ENCODE measurements at places on chromosomes 4 and X. TPM values are rescaled to one million over a fixed set of nuclear protein-coding genes. Genes with fewer than 3 reads are reported as not detected.

The TMPRSS11F gene
- not detected for total RNA-seq

The SRPX gene
- 141 TPM for total RNA-seq

The HTR2C gene
- 15.7 TPM for total RNA-seq

The RTL9 gene
- total RNA-seq, result 0.40 TPM

The ADH6 gene
- total RNA-seq, result not detected

The PRSS48 gene
- total RNA-seq, result not detected

The TMPRSS11E gene
- total RNA-seq, result not detected

The REELD1 gene
- 1.4 TPM for total RNA-seq

The PDCL2 gene
- total RNA-seq, result not detected

The ADGRG2 gene
- total RNA-seq, result 0.51 TPM

The STK32B gene
- total RNA-seq, result 3.0 TPM

The MTNR1A gene
- total RNA-seq, result not detected

The GPR173 gene
- 0.59 TPM for total RNA-seq

- H3K4me3 ChIP-seq, result peak overlapping the region; percentile 14
- DNase-seq, result no peak
- H3K36me3 ChIP-seq, result no peaks in the 10 kb centered on the region
- H3K27ac ChIP-seq, result peak overlapping the region; percentile 3
- H3K4me1 ChIP-seq, result no peaks in the 10 kb centered on the region
- no peaks in the 10 kb centered on the region for H3K27me3 ChIP-seq
Observed at GRCh38 chr4:184096561-184097240, 121.0 kb downstream of the ENPP6 start.

DNA sequence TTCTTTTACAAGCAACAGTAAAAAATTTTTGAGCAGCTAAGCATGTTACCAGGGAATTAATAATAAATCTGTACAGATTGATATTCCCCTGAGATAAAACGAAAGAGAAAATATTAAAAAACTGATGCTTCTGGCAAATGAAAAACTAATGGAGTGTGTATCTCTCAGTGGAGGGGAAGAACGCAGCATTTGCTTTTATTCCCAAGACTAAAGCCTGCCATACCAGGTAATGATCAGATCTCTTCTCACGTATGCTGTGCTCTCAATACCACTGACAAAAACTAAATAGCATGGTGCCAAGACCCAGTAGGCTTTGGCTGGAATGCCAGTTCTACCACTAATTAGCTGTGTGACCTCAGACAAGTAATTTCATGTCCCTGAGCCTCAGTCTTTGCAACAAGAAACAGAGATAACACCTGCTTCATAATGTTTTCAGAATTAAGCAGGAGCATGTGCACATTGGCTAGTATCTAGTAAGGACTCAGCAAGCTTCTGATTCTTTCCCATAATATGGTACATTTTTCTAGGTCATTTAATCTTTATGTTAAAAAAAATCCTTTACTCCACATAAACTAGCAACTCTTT, 179.6 kb downstream of the CENPC start:
- H3K36me3 ChIP-seq, result no peaks in the 10 kb centered on the region
- H3K4me1 ChIP-seq, result no peaks in the 10 kb centered on the region
- no peaks in the 10 kb centered on the region for H3K27me3 ChIP-seq
- no peak overlapping the region for H3K27ac ChIP-seq

GRCh38 chrX:10971176-10971575, 140.0 kb upstream of the HCCS start:
- H3K27ac ChIP-seq, result no peak overlapping the region
- DNase-seq, result no peak
- H3K4me3 ChIP-seq, result no peak overlapping the region
- no peaks in the 10 kb centered on the region for H3K36me3 ChIP-seq
- H3K27me3 ChIP-seq, result no peaks in the 10 kb centered on the region

DNA sequence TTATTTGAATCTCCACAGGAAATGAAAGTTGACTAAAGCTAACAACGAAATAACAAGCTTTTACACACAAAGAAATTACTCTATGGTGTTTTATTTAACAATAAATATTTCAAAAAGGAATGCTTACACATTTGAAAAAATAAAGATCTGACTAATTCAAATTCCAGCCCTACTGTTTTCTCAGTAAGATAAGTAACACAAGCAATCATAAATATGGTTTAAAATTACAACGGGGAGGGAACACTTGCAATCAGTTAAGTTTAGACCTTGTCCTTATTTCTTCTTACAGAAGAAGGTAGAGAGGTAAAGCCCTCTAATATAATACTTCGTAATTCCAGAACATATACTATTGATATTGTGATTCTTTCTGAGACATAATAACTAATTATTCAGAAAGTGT, 158.5 kb downstream of the DHX15 start:
- no peak overlapping the region for H3K27ac ChIP-seq
- no peak overlapping the region for H3K4me3 ChIP-seq
- no peaks in the 10 kb centered on the region for H3K36me3 ChIP-seq
- DNase-seq, result no peak

- peak within 1 kb of the TSS; percentile 83 for H3K27ac ChIP-seq
- H3K36me3 ChIP-seq, result no peaks in the 10 kb centered on the region
- DNase-seq, result peak; percentile 88
- H3K4me3 ChIP-seq, result peak within 1 kb of the TSS; percentile 93
- peaks cover 10% of the 10 kb centered on the region for H3K4me1 ChIP-seq
- no peaks in the 10 kb centered on the region for H3K27me3 ChIP-seq
Observed at GRCh38 chr4:146175541-146176453, at the start of gene LSM6. Gene LSM6 (plus strand): TSS chr4:146175718. CDS start chr4:146182922, 7,204 bp downstream.

GRCh38 chr4:183876268-183876934, 28.7 kb upstream of the STOX2 start:
- H3K36me3 ChIP-seq, result no peaks in the 10 kb centered on the region
- H3K27ac ChIP-seq, result peak overlapping the region; percentile 70
- peak; percentile 86 for DNase-seq
- no peaks in the 10 kb centered on the region for H3K27me3 ChIP-seq

GRCh38 chrX:127085939-127086338, 266.4 kb downstream of the PRR32 start:
- H3K27me3 ChIP-seq, result no peaks in the 10 kb centered on the region
- H3K4me3 ChIP-seq, result no peak overlapping the region
- H3K27ac ChIP-seq, result no peak overlapping the region
- H3K36me3 ChIP-seq, result no peaks in the 10 kb centered on the region

- no peaks in the 10 kb centered on the region for H3K4me1 ChIP-seq
- no peak overlapping the region for H3K27ac ChIP-seq
- DNase-seq, result no peak
- no peaks in the 10 kb centered on the region for H3K36me3 ChIP-seq
- peaks cover 62% of the 10 kb centered on the region for H3K27me3 ChIP-seq
- H3K4me3 ChIP-seq, result no peak overlapping the region
Observed at GRCh38 chr4:112511093-112511802, 4.7 kb downstream of the NEUROG2 start.

- H3K4me1 ChIP-seq, result no peaks in the 10 kb centered on the region
- no peak overlapping the region for H3K27ac ChIP-seq
- DNase-seq, result no peak
- no peak overlapping the region for H3K4me3 ChIP-seq
- H3K36me3 ChIP-seq, result no peaks in the 10 kb centered on the region
- peaks cover 5% of the 10 kb centered on the region for H3K27me3 ChIP-seq
Observed at GRCh38 chrX:148049441-148049840, 68.3 kb downstream of the FMR1NB start.

- DNase-seq, result no peak
- no peaks in the 10 kb centered on the region for H3K27me3 ChIP-seq
- no peaks in the 10 kb centered on the region for H3K36me3 ChIP-seq
- H3K27ac ChIP-seq, result no peak overlapping the region
Observed at GRCh38 chrX:97057349-97057909, 173.7 kb downstream of the RPA4 start.

GRCh38 chr4:87688316-87688715, 38.2 kb downstream of the DMP1 start:
- no peak overlapping the region for H3K27ac ChIP-seq
- no peaks in the 10 kb centered on the region for H3K27me3 ChIP-seq
- no peak overlapping the region for H3K4me3 ChIP-seq

DNA sequence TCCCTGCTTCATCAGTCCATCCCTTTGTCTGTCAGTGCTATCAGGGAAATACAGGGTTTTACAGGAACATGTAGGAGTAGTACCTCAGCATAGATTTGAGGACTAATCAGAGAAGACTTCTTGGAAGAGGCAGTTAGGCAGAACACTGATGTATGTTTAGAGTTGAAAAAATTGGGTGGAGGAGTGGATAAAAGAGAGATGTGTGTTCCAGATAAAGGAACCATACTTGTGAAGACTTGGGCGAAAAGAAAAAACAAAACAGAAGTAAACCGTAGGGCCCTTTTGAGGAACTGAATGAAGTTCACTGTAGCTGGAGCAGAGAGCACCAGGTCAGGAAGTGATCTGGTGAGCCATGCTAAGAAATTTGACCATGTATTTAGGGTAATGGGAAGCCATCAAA, 32.3 kb downstream of the AFF1 start:
- H3K36me3 ChIP-seq, result no peaks in the 10 kb centered on the region
- no peaks in the 10 kb centered on the region for H3K27me3 ChIP-seq
- H3K4me3 ChIP-seq, result no peak overlapping the region

DNA sequence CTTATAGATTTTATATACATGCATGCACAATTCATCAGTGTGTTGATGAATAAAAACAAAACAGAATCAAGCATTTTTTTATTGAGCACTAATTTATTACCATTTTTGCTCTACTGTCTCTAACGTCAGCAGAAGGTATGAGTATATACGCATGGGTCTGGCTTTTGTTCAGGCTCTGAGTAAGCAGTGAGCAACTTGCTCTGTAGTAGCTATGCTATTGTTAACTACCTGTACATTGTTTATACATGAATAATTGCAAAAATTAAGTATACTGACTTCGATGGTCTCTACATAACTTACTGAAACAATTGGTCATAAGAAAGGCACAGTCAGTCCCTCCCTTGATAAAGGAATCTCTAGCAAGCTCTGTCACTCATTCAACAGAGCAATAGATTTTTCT, 122.9 kb downstream of the RS1 start:
- H3K27ac ChIP-seq, result no peak overlapping the region
- DNase-seq, result no peak
- no peaks in the 10 kb centered on the region for H3K36me3 ChIP-seq
- H3K4me1 ChIP-seq, result no peaks in the 10 kb centered on the region
- no peaks in the 10 kb centered on the region for H3K27me3 ChIP-seq

DNA sequence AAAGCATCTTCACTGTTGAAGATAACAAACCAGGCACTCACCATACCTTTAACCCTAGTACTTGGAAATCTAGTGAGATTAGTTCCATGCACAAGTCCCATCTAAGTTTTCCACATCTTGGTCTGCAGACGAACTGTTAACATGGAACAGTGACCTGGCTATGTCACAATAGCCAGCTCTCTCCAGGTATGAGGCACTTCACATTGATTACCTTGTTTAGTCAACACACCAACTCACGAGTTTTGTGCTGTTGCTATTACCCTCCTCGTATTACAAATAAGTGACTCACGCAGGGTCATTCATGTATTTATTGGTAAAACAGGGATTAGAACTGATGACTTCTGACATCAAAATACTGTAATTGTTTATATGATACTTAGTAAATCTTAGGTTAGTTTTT, 36.4 kb upstream of the FRAS1 start:
- H3K4me1 ChIP-seq, result no peaks in the 10 kb centered on the region
- no peaks in the 10 kb centered on the region for H3K36me3 ChIP-seq
- no peak overlapping the region for H3K4me3 ChIP-seq
- H3K27me3 ChIP-seq, result no peaks in the 10 kb centered on the region

DNA sequence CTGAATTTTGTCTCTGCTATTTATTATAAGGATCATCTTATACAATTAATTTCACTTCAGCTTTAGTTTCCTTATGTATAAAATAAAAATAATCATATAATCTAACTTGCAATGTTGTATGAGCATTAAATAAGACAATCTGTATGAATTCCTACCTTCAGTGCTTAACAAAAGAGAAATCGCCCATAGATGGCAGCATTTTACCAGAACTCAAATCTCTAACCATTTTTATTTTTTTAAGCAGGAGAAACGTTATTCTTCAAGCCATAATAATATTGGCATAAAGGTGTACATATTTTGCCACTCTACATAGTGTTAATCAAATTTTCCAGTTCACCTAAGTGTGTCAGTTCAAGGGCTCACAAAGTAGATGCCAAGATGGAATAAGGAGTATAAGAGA, 78.8 kb downstream of the TMEM47 start:
- H3K27me3 ChIP-seq, result no peaks in the 10 kb centered on the region
- H3K4me3 ChIP-seq, result no peak overlapping the region
- H3K27ac ChIP-seq, result no peak overlapping the region
- DNase-seq, result no peak
- H3K36me3 ChIP-seq, result no peaks in the 10 kb centered on the region
- H3K4me1 ChIP-seq, result no peaks in the 10 kb centered on the region

- H3K27ac ChIP-seq, result no peak overlapping the region
- DNase-seq, result no peak
Observed at GRCh38 chrX:84717343-84717742, 215.1 kb upstream of the HDX start.

DNA sequence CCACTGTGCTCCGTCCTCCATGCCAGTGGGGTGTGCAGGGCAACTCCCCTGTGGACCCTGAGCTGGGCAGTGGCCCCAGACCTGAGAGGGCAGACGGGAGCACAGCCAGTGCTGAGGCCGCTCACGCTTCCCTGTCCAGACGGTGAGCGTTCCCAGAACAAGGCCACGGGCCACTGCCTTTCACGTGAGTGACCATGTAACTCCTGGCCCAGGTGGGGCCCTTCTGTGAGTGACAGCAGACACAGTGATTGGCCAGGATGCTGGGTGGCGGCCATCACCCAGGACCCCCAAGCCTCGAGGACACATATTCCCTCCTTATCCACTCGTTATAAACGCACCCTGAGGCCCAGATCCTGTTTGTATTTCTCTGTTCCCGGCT, 10.5 kb downstream of the NSG1 start:
- H3K4me3 ChIP-seq, result no peak overlapping the region
- no peaks in the 10 kb centered on the region for H3K27me3 ChIP-seq
- no peak overlapping the region for H3K27ac ChIP-seq
- no peaks in the 10 kb centered on the region for H3K36me3 ChIP-seq
- DNase-seq, result no peak
- H3K4me1 ChIP-seq, result no peaks in the 10 kb centered on the region

- H3K27ac ChIP-seq, result no peak overlapping the region
- H3K4me1 ChIP-seq, result no peaks in the 10 kb centered on the region
- DNase-seq, result no peak
- no peak overlapping the region for H3K4me3 ChIP-seq
Observed at GRCh38 chr4:31020363-31020762, 300.2 kb downstream of the PCDH7 start.

DNA sequence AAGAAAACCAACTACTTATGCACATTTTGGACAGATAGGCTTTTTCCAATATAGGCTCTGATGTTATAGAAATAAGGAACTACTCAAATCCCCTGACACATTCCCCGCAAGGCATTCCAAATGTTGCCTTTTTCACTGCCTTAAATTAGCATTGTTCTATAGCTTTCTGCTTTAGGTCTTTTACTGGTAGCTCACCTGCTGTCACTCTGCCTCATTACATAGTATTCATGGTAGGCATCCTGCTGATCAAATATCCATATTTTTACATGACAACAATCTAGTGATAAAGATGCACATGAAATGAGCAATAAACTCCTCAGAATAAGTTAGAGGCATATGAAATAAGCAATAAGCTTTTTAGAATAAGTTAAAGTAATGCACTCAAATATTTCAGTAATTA, 542.7 kb downstream of the FAM133A start:
- no peaks in the 10 kb centered on the region for H3K27me3 ChIP-seq
- no peaks in the 10 kb centered on the region for H3K36me3 ChIP-seq
- H3K4me3 ChIP-seq, result no peak overlapping the region
- no peak for DNase-seq

- H3K27me3 ChIP-seq, result no peaks in the 10 kb centered on the region
- no peak overlapping the region for H3K4me3 ChIP-seq
- DNase-seq, result no peak
- no peak overlapping the region for H3K27ac ChIP-seq
- H3K36me3 ChIP-seq, result no peaks in the 10 kb centered on the region
Observed at GRCh38 chr4:177023951-177024350, 231.2 kb upstream of the VEGFC start.
